ENCODE measurements at places on chromosomes 3 and 15.

GRCh38 chr15:80630981-80631380 lies 64.1 kb upstream of the ABHD17C start:
- DNase-seq = no peak

- no peak for DNase-seq
Measured at GRCh38 chr3:183410280-183410679, 18.1 kb downstream of the MCF2L2 start.

DNA sequence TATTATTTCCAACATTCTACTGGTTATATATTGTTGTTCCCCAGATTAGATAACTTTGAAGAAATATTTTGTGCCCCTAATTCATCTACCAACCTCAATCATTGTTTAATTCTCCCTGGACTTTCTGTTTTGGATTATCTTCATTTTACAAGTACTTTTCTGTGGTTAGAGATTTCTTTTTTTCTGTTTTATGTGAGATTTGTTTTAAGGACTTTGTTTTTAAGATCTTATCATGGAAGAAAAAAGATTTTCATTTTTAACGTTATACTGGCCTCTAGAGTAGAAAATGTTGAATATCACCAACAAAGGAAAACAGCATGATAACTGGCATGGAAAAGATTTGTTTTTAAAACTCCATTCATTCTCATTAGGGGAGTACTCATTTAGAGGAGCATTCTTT lies 210.9 kb upstream of the KCNMB2 start:
- peak; percentile 56 for DNase-seq

DNA sequence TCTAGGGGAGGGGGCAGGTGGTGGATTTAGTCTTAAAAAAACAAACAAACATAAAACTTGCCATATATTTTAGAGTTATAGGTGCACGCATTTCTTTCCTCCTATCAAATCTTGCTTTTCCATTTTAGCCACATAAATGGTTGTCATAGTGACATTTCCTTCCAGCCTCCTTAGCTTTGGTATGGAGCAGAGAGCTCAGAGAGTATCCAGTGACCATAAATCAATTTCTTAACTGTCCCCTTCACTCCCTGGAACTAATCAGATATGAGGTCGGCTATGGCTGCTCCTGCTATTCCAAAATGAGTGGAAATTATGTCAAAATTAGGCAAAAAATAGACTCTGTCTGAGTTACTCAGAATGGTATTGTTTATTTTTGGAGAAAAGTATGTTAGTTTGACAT lies 164.5 kb downstream of the EBLN2 start:
- no peak for DNase-seq

GRCh38 chr15:74716651-74717050 lies 8.7 kb downstream of the CYP1A1 start:
- no peak for DNase-seq

GRCh38 chr3:354432-354831 lies 157.9 kb downstream of the CHL1 start:
- DNase-seq = peak; percentile 22

DNA sequence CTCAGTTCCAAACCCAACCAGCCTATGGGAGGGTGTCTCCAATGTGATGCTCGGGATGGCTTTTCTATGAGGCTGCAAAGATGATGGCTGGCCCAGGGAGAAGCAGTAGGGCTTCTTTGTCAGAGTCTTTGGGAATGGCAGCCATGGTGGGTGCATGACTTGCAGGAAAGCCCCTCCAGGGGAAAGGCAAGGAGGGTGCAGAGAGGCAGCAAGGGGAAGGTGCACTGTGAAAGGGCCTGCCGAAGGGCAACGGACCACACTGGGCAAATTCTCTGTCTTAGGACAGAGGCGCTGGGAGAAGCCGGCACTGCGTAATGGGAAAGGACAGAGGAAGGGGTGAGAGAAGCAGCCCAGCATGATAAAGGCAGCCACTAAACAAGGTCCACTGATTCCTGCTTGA lies 302.8 kb upstream of the LYSMD4 start:
- no peak for DNase-seq

GRCh38 chr3:23085261-23085660 lies 117.9 kb upstream of the UBE2E2 start:
- no peak for DNase-seq

DNA sequence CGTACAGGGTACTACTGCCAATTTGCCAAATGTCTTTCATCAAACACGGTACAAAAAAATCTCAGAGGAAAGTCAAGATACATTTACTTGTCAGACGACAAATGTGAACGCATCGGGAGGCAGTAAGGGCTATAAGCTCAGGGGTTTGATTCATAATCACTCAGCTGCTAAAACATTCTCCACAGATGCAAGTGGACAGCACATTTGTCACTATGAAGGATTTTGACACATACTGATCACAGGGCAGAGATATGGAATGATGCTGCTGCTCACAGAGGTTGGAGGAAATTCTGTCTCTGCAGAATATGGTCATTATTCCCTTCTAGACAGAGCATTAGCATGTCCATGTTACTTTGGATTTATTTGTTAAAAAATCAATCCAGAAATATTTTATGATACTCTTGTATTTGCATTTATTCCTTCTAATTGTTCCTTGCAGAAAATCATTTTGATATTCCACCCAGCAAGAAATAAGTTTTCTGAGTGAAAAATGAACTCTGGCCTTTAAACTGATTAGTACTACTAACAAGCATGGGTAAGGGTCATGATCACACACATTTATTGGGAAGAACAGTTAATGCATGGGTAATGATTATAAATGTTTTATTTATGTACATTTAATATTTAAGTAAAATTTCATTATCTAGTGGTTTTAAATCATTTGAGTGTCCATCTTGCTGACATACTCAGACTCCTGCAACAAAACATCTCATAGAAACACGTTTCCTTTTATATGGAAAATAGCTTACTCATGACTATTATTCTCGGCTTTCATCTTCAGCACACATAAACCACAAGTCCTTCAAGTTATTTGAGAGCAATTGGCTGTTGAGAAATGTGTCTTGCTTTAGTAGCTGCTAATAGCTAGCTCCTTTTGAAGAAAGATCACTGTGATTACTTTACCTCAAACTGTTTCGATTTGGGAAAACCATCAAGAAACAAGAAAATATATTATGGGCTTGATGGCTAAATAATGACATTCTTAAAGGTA lies 559.3 kb downstream of the MECOM start:
- no peak for DNase-seq

DNA sequence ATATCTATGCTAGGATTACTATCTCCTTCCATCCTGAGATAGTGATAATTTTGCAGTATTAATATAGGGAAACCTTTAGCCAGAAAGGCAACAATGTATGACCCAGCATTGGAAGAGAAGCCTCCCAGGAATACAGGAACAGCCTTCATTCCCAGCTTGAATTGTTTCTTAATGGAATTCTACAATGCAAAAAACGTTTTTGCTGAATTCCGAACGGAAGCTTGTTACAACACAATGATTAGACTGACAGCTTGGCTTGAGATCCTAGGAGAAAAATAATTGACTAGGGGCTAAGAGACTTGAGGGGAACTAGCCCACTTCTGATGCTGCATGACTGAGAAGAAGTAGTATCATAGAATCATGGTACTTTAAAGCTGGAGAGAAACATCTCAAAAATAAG lies 140.2 kb downstream of the RSL24D1 start:
- DNase-seq = no peak

- DNase-seq = no peak
Measured at GRCh38 chr3:81045246-81045645, 716.2 kb downstream of the GBE1 start.

- no peak for DNase-seq
Measured at GRCh38 chr15:82122746-82123400, 77.1 kb upstream of the MEX3B start.

DNA sequence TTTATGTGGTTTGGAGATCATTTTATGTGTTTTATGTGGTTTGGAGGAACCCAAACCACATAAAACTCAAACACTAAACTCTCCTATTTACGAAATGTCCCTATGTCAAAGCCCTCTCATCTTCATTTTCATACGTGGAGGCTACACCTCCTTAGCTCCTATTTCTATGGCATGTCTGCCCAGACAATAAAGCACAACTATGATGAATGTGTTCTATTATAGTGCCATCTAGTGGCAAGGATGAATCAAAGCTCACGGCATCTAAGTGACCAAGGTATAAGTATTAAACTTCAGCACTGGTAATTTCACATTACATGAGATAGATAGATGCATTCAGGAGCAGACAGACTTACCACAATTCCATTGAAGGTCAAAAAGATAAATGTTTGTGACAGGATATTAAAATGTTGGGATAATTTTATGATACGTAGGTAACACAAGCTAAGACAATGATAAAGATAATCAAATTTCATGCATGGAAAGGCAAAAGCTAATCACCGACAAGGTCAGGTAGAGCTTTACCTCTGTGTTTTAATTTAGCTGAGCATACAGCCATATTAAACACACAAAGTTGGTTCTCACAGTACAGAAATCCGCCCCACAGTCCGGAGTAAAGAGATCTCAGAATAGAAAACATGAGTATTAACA lies 130.6 kb upstream of the FHIT start:
- DNase-seq = peak; percentile 22

- DNase-seq = no peak
Measured at GRCh38 chr15:96334705-96335410, 4.4 kb downstream of the NR2F2 start.

DNA sequence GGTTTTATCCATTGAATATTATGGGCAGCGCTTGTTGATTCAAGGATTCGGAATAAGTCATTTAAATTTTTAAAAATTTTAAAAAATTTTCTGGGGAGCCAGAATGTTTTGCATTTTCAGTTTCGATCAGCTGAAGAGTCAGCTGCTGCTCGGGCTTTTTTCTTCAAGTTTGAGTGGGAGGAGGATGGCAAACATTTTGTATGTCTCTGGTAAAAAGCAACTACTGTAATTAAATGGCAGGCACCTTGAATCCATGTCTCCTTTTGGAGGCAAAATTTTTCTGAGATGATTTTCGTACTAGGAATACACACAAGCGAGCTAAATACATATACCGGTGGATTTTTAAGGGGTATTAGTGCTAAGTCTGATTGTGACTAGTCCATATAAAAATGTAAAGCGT lies 612 bp downstream of the C3orf38 start:
- DNase-seq = no peak

GRCh38 chr3:31288641-31289100 lies 244.1 kb upstream of the STT3B start:
- DNase-seq = no peak

GRCh38 chr3:43759297-43759782 lies 68.6 kb downstream of the ABHD5 start:
- no peak for DNase-seq

GRCh38 chr15:91255670-91256192 lies 155.7 kb downstream of the SV2B start:
- no peak for DNase-seq

DNA sequence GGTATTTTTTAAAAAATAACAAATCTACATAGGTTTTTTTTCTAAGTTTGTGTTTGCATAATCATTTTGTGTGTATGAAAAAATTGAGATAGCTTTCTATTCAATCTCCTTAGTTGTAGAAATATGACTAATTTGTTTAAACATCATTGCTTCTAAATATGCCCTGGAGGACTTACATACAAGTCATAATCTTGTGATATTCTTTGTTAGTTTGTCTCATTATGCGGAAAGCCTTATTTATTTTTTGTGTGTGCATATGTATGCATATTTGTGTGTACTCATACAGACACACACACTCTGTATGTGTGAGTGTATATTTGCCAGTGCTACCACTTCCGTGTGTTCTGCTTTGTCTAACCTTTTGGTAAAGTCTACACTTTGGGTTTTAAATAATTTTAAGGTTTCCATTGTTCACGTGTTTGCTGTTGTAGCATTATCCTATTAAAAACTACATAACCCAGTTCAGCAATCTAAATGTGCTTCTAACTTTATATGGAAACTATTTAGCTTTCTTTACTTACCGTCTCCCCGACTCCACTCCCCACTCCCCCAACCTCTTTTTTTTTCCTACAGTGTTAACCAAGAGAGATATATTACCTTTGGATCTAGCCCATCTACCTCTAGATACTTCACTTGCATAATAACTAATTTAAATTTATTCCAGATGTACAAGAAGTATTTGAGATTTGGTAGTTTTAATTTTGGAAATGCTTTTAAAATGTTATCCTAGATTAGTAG lies 111.7 kb downstream of the FNDC3B start:
- DNase-seq = no peak

GRCh38 chr3:106277731-106278130 lies 408.9 kb upstream of the CBLB start:
- no peak for DNase-seq

DNA sequence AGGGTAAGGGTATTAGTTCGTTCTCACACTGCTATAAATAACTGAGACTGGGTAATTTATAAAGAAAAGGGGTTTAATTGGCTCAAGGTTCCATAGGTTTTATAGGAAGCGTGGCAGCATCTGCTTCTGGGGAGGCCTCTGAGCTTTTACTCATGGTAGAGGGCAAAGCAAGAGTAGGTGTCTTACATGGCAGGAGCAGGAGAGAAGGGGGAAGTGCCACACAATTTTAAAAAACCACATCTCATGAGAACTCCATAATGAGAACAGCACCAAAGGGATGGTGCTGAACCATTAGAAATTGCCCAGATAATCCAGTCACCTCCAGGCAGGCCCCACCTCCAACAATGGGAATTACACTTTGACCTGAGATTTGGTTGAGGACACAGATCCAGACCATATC lies 12.2 kb downstream of the RNF111 start:
- no peak for DNase-seq

GRCh38 chr3:74048699-74049098 lies 424.0 kb upstream of the PDZRN3 start:
- no peak for DNase-seq

- DNase-seq = peak; percentile 38
Measured at GRCh38 chr15:37289109-37289765, 188.9 kb upstream of the MEIS2 start.

DNA sequence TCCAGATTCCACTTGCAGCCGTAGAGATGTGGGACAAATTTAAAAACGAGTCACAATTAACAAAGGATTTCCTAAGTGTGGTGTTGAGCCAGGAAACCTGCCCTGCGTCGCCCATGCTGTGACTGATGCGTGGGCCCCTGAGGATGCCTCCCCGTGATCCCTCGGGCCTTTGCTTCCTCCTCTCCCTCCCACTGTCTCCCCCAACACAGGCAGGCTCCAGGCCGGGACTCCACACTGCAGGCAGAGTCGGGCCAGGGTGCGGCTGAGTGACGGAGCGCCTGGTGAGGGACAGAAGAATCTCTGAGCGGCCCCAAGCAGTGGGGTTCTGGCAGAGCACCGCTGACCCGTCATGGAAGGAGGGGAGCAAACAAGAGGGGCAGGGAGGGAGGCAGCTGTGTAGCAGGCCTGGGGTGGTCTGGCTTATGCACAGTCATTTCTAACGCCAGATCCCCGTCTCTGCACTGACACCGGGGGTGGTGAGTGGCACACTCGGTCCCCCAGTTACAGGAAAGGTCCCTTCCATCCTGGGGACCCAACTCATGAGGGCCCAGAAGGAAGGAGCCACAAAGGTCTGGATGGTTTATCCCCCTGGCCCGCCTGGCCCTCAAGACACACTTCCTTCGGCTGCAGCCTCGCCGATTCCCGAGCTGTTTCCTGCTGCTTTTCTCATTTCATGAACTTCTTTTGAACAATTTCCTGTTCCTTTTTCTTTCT lies 91.0 kb downstream of the XXYLT1 start:
- no peak for DNase-seq

DNA sequence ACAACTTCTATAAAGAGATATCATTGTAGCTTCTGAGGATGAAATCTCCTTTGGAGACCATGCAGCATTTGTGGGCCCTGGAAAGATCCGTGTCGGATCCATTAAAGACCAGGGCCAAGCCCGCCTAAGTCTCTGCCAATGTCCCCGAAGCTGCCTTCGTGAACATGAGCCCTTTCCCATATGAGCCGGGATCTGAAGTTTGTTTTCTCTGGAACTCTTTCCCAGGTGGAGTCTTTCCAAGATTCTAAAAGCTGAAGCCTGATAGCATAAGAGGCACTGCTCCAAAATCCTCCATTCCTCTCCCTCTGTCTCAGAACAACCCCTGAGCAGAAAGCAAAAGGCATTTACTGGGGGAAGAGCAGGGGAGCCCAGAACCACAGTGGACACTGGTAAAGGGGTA lies 274.6 kb downstream of the NTRK3 start:
- no peak for DNase-seq
